ENCODE measurements at places on chromosomes 16 and 17. TPM values are rescaled to one million over a fixed set of nuclear protein-coding genes. Genes with fewer than 3 reads are reported as not detected.

The RDM1 gene
- 0.41 TPM for total RNA-seq

The FNDC8 gene
- not detected for total RNA-seq

The ABCA6 gene
- total RNA-seq: 3.7 TPM

The TNFRSF13B gene
- total RNA-seq: not detected

The GAN gene
- total RNA-seq: 22.8 TPM

The HOXB5 gene
- total RNA-seq: not detected

The TP53TG3 gene
- total RNA-seq: not detected

The ZFP90 gene
- total RNA-seq: 109 TPM

The CTRB2 gene
- not detected for total RNA-seq

The ARHGAP44 gene
- 18.3 TPM for total RNA-seq

The LITAFD gene
- total RNA-seq: not detected

DNA sequence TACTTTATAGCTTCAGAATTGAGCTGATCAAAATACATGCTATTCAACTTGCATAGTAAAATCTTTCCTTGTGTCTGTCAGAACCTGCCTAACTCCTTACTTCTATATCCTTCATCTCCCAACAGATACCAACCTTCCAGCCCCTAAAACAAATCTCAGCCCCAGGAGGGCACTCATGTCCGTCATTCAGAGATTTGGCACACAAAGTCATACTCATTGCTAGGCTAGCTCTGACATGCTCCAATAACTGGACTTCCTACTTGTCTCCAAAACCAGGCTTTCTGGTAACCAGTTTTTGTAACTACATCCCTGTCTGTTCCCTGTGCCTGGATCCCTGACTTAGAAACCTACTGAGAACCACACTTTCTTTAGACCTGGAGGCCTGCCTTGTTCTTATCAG is 37.5 kb upstream of the DHX40 start:
- DNase-seq: no peak

DNA sequence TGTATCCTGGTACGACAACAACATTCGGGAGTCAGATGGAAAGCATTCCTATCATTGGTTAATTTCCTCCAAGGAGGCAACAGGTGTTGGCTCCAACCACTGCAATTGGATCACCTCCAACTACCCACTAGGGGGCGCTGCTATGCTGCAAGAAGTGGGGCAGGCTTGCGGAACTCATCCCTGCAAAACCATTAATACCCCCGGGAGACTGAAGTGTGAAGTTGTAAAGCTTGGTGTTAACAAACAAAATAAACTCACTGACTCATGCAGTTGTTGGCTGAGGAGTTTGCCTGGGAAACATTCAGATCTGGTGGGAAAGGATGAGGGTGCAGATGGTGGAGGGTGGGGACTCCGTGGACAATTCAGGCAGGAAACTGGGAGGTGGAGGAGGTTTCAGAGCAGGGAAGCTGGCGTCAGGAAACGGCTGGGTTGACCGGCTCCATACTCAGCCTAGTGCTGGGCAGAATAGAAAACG is 84.9 kb downstream of the HS3ST2 start:
- peak; percentile 45 for DNase-seq

- no peak for DNase-seq
These were observed 27.2 kb upstream of the WWOX start for GRCh38 chr16:78072275-78072674.

- DNase-seq: peak; percentile 88
These were observed 18.6 kb upstream of the ZNF629 start for GRCh38 chr16:30805370-30806169.

DNA sequence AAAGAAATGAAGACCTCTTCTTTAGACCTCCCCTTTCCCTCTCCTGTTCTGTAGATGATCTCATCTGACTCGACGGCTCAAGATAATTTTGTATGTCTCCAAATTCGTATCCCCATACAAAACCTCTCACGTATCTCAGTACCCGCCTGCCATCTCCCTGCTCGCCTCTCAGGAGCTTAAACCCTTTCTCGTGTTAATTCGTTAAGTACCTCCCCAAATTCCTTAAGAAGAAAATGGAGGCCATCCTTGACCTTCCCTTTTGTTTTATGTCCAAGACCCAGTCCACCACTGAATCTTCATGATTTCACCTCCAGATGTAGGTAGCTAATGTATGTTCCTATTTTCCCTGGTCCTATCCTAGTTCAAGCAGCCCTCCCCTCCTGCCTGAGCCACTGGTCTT is 41.6 kb downstream of the OR3A1 start:
- DNase-seq: no peak

DNA sequence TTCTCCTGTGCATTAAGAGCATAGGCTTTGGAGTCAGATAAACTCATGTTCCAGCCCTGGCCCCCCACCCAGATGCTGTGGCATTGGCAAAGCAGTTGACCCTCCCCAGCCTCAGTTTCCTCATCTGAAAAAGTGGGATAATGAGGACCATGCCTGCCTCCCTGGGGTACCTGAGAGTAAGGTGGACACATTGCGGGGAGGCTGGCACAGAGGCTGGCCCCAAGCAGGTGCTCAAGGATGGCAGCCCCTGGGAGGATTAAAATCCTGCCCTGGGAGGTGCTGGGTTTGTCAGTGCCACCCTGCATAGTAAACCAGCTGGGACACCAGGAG is 11.8 kb downstream of the ENPP7 start:
- no peak for DNase-seq

DNA sequence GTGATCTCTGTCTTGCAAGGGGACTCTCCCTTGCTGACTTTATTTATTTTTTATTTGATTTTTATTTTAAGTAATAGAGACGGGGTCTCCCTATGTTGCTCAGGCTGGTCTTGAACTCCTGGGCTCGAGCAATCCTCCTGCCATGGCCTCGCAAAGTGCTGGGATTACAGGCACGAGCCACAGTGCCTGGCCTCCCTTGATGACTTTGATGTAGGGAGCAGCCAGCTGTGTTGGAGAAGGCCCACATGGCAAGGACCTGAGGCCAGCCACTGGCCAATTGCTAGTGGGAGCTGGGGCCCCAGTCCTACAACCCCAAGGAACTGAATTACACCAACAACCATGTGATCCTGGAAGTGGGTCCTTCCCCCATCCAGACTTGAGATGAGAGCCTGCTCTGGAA is 81.8 kb downstream of the CNGB1 start:
- no peak for DNase-seq

DNA sequence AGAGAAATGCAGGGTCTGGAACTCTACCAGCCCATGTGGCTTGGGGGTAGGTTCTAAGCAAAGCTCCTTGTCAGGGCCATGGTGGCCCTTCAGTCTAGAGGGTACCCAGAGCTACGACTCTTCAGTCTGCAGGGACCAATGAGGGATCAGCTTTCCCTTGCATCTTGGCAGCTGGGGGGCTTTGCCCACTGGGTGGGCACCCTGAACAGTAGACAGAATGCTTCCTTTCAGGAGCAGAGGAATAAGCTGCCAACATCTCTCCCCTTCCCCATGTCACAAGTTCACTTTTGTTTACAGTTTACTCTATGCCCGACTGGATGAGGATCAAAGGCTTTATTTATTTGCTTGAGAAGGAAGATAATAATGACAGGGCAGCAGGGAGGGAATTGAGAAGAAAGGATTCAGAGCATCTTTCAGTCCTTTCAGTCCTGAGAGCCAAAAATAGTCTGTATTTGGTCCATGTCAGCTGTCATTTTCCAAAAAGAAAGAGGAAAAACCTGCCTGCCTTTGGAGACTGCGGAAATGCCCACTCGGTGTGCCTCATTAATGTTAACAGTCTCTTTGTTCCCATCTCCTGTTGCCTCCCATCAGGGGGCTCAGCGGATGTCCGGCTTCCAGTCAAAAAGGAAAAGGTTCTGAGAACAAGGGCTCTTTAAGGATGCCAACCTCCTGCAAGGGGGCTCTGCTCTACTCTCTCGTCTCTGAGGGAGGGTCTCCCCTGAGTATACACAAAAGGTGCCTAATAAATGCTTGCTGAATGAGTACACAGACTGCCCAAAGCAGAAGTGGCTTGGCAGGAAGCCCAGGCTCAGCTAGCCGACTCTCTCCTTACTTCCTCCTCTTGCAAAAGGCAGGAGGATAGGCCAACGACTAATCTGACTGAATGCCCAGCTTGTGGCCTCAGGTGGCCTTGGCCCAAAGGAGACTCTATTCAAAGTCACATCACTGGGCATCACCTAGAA is 17.1 kb downstream of the TRAF4 start:
- no peak for DNase-seq

DNA sequence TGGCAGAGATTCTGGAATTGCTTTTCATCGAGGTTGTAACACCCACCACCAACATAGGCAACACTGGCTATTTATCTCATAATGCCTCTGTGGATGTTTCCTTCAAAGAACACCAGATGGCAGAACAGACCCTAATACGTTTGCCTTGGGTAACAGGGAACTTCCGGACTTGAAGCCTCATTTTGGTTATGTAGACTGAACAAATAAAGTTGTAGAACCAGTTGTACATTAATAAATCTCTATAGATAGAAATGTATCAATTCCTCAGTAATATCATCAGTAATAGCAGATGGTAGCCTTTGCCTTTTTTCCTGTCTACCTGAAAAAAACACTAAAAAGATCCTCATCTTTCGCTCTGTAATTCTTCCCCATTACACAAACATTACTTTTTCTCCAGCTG is 25.9 kb upstream of the APOH start:
- peak; percentile 47 for DNase-seq

DNA sequence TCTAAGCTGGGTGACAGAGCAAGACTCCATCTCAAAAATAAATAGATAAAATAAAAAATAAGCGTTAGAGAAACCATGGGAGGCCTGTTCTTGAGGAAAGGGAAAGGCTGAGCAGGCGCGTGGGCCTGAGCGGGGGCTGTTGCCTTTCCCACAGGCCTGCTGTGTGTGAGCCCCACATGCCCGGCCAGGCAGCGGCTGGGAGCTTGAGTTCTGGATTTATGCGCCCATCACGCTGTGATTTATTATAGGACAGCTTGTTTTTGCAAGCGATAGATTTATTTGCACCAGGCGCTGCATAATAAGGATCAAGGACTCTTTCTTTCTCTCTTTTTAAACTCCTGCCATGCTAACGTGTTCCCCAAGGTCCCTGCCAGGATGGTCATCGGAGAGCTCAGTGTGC is 14.8 kb upstream of the WFDC1 start:
- no peak for DNase-seq

- no peak for DNase-seq
These were observed 1.8 kb downstream of the KRT23 start for GRCh38 chr17:40935624-40936023.

DNA sequence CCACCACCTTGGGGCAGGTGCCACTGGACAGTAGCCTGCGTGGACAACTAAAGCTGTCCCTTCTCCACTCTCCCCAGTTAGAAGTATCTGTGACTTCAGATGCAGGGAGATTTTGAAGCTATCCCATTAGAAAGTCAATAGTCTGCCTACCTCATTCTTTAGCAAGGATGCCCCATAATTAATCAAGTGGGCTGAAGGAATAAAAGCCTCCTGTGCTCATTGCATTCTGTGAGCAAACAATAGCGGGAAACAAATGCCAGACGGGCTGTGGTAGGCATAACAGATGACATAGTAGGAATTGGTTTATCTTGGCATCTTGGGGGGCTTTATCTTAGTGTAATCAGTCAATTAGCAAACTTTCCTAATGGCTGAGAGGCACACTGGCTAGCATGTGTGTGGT is 96.7 kb upstream of the HSBP1 start:
- DNase-seq: no peak

GRCh38 chr17:64262198-64262999 is 661 bp downstream of the TEX2 start:
- peak; percentile 34 for DNase-seq

All from frontal cortex (tissue), 4 donors.